AG09319 (cell line): ENCODE measurements at places on chromosomes 11 and 22.

DNA sequence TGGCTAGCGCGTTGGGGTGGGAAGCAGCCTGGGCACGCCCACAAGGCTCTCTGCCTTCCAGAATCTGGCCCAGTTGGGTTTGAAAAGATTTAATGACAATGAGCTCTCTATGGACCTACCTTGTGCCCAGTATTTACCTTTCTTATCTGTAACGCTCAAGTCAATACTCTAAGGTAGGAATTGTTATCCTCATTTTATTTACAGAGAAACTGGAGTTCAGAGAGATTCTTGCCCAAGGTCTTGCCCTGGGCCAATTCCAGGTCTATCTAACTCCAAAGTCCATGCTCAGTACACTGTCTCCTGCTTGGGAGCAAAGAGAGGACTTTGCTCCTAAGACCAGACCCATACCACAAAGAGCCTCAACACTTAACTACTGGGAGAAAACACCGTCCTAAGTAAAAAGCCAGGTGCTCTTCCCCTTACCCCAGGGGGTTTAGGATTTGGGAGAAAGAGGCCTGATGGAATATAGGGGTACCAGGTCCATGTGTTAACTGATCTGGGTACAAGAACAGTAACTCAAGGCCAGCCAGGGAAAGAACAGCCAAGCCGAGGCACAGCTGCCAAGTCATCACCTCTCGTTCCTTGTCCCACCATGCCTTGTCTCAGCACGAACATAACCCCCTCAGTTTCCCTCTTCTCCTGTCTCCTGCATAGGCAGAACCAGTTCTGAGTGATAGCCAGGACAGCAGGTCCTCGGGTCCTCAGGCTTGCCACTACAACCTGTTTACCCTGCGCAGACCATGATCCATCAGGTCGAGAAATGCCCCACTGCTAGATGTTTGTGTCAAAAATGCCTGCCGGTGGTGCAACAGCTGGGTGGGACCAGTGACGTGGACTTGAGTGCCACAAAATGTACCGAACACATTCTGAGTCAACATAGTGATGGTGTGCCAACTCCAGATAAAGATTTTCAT is 14.6 kb downstream of the APOA4 start:
- DNase-seq = no peak

GRCh38 chr11:123640029-123640428 is 14.4 kb downstream of the SCN3B start:
- DNase-seq = no peak

DNA sequence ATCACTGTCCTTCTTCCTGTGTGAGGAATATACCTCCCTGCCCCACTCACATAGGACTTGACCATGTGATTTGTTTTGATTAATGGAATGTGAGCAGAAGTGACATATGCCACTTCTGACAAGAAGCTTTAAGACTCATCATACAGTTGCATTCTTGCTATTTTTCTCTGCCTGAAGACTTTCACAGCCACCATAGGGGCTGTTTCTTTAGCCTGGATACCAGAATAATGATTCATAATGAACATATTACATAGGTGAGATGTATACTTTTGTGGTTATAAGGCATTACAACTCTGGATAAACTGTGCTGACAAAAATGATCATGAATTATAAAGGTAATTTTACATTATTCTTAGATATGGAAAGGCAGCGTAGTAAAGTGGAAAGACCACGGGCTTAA is 798.0 kb downstream of the DLG2 start:
- DNase-seq = no peak

GRCh38 chr11:57711414-57712255 is at the start of gene MED19:
TSS of gene MED19 (minus strand) at chr11:57712215. CDS start at chr11:57712179, 36 bp downstream.
- DNase-seq = peak; percentile 28

GRCh38 chr11:75351791-75352587 is 528 bp upstream of the ARRB1 start:
- DNase-seq = no peak

DNA sequence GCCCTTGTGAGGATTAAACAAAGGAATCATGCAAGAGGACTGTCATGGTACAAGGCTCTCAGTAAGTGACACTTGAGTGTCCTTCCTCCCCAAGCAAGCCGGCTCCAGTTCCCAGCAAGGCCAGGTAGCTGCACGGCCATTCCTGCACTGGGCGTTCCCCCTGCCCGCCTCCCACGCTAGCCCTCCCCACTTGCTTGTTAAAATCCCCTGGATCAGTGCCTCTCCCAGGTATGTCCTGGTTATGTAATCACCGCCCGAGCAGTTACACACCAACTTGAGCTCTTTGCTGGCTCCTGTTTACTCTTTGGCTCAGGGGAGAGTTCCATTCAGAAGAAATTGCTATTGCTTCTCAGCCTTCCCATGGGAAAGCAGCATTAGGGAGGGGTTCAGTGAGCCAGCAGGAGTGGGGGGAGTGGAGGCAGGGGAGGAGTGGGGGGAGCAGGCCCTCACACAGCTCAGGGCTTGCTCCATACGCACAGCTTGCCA is 19.4 kb upstream of the MYEOV start:
- no peak for DNase-seq

- no peak for DNase-seq
These were observed 6.7 kb downstream of the HPX start for GRCh38 chr11:6433998-6434660.

DNA sequence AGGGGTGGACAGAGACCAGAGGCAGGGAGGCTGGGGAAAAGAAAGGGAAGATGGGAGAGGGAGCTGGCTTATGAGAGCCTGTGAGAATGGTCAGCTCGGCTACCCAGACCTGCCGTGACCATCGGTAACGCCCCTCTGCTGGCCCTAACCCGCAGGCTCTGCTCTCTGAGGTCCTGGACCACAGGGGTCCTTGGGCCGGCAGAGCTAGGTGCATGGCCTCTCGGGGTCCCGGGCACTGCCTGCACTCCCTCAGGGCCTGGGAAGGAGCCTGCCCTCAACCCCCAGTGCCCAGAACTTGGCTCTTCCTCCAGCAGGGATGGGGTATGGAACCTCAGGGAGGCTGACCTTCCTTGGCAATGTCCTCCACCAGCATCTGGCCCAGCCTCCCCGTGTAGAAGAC is 13.2 kb downstream of the GGT5 start:
- no peak for DNase-seq

GRCh38 chr11:68812526-68812925 is 29.2 kb downstream of the CPT1A start:
- no peak for DNase-seq

DNA sequence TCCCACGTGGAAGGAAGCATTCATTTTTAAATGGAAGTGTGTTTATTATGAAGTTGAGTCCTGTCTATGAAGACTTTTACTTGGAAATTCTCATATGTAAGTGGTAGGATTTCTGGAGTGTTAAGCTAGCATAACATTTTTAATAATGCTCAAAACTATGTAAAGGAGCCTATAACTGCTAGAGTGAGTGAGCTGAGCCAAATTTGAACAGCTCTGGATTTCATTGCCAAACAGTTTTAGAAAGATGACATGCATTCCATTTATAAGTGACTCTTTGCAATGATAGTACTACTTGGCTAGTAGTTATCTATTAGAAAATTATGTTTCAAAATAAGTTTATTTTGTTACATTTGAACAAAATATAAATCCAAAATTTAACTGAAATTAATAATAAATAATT is 721.2 kb downstream of the LUZP2 start:
- no peak for DNase-seq

DNA sequence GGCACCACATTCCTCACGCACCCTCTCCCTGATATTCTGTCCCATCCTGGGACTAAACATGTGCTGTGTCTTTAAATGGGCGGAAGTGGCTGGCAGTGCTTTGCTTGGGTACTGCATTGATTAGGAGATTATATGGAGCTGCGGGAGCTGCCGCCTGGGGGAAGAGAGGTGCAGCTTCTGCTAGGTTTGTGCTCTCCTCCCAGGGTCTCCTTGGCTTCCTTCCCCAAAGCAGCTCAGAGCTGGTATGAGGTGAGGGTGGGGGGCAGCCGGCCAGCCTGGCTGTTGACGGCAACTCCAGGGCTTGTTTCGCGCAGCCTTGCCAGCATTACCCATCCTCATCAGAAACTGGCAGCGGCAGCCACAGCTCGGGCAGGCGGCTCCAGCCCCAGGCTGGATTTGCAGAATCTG is 95.4 kb downstream of the GRAMD1B start:
- no peak for DNase-seq

- DNase-seq = no peak
These were observed 361.8 kb upstream of the LUZP2 start for GRCh38 chr11:24134879-24135589.

- no peak for DNase-seq
These were observed 121.6 kb downstream of the CASP12 start for GRCh38 chr11:104776501-104777170.

DNA sequence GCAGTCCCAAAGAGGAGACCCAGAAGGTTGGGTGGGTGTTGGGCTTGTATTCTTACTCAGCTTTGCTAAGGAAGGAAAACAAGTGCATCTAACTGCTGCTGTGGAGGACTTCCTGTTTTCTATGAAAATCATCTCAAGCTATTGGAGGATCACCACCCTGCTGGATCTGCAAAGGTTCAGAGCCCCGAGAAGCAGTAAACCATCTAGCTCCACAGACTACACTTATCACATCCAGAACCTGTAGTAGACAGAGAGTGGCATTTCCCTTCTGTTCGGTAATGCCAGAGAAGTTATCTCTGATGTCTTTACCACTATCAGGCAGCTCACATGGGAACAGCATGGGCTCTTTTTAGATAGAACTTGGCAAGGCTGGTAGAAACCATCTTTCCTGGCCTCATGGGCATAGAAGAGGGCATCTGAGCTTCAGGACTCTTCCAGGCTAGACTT is 21.7 kb downstream of the KCNJ1 start:
- no peak for DNase-seq

- DNase-seq = no peak
These were observed 3.4 kb downstream of the SPTBN2 start for GRCh38 chr11:66725647-66726046.

DNA sequence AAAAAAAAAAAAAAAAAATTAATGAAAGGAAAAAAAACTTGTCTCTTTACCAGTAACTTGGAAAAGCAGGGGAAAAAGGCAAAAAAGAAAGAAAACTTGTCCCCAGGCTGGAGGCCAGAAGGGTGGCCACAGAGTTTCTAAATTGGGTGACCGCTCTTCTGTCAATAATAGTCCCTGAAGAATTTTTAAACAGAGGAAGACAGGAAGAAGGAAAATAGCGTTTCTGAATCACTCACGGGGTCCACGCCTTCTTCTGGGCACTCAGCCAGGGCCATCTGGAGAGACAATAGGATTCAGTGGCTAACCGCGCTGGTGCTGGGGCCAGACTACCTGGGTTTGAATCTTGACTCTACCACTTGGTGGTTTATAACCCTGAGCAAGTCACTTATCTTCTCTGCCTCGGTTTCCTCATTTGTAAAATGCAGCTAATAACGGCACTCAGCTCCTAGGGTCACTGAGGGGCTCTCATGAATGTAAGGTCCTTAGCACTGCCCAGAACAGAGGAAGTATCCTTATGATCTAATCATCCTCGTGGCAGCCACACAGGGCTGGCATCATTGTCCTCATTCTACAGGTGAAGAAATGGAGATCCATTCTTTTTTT is 7.0 kb downstream of the C11orf86 start:
- peak; percentile 61 for DNase-seq

DNA sequence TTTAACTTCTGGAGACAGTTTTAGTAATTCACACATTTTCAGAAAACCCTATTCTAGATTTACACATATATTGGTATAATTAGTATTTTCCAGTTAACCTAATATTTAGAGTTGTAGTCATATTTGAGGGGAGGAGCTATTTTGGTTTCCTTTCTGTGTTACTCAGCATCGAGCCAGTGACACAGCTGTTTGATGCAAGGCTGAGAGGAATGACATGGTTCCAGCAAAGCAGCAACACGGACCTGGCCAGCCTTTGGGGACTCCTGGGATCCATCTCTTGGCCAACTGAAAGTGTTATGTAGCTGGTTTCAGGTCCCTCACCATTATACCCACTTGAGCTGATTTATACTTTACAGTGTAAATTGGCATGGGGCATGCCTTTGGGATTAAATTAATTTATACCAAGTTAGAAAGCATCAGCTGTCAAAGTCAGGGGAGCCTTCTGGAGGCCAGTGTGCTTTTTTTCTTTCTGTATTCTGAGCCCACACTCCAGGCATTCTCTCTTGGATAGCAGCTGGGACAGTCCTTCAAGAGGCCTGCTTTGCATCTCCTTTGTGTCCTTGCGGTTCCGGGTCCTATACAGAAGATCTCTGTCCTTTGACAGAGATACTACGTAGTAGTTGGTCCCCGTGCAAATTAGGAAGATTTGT is 91.3 kb upstream of the SLC25A18 start:
- DNase-seq = no peak

DNA sequence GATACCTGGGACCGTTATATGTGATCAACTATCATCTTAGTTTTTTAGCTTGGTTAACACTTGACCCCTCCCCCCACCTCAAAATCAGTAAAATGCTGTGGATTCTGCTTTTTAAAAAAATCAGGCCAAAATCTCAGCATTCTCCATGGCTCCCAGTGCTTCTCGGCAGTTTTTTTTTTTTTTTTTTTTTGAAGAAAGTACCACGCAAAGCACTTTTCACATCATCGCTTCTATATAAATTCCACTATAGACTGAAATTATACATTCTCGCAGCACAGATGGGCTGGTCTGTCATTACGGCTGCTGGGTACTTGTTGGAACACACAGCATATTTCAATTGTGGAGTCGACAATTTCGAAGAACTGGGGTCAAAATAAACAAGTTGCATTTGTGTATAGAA is 67.7 kb upstream of the PPARA start:
- no peak for DNase-seq

GRCh38 chr11:67420147-67420645 is 4.7 kb downstream of the CARNS1 start:
- no peak for DNase-seq

- DNase-seq = no peak
These were observed 189.3 kb upstream of the MTMR2 start for GRCh38 chr11:96113193-96113681.

GRCh38 chr11:69245041-69245440 is 48.9 kb upstream of the MYEOV start:
- no peak for DNase-seq

DNA sequence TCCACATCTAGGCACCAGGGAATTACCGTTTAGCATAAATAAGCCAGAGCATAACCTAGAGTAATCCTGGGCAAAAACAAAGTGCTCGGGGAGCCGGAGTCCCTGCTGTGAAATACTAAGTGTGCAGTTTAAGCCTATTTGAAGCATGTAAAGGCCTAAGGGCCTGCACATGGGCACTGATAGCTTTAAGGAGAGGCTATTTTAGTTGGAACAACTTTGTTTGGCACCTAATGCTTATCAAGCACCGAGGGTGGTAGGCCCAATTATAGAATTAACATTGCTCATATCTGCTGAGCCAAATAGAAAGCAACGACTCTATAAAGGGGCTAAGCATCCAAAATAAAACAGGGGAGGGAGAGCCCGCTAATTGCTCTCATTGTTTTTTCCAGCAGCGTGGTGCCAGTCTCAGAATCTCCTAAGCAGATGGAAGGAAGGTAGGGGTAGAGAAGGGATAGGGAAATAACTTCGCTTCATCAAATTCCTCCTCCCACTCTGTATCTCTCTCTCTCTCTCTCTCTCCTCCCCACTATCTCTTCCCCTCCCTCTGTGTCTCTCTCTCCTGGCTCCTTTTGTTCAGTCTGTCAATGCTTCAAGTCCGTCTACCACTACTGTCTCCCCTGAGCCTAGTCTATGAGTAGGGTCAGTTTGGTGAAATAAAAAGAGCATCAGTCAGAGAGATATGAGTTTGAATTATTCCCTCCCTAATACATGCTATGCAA is 292.8 kb downstream of the NXPE2 start:
- DNase-seq = no peak
